ENCODE measurements at places on chromosomes 13 and 19. TPM values are rescaled to one million over a fixed set of nuclear protein-coding genes. Genes with fewer than 3 reads are reported as not detected.

SOX1 gene
- not detected for total RNA-seq

BEST2 gene
- total RNA-seq, result 4.3 TPM

KLK10 gene
- 0.31 TPM for total RNA-seq

SHISA7 gene
- 0.02 TPM for total RNA-seq

ZNF837 gene
- 1.1 TPM for total RNA-seq

CALR3 gene
- total RNA-seq, result not detected

ZNF541 gene
- not detected for total RNA-seq

LILRA1 gene
- total RNA-seq, result not detected

CYSLTR2 gene
- not detected for total RNA-seq

POLD1 gene
- total RNA-seq, result 44.4 TPM

CACNA1A gene
- total RNA-seq, result 0.06 TPM

TPTE2 gene
- total RNA-seq, result not detected

ANKLE1 gene
- total RNA-seq, result 0.46 TPM

ASF1B gene
- 28.1 TPM for total RNA-seq

Measured in A549 treated with dexamethasone at 1 μM for 4 hours (cell line).